ENCODE measurements at places on chromosomes 4 and X.
A peak's percentile ranks its signal among the peaks of the same experiment; 100 is the strongest.

GRCh38 chr4:38591617-38592337 is 72.2 kb upstream of the KLF3 start:
- DNase-seq = no peak

- no peak for DNase-seq
These were observed 68.5 kb downstream of the BMPR1B start for GRCh38 chr4:94826206-94826605.

DNA sequence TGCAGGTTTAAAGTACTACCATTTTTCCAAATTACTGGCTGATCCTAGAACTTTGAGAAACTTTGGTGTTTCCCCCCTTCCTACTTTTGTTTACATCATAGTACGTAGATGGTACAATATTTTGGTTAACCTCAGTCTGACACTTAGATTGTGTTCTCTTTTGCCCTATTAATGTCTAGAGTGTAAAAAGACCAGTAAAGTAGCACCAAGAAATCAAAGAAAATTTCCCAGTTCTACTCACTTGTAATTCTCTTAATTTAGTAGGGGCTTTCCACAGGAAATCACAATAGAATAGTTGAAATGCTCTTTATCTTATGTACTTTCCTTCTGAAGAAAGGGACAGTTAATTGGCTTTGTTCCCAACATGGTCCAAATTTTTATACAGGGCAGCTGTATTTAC is 51.6 kb downstream of the NFKB1 start:
- no peak for DNase-seq

DNA sequence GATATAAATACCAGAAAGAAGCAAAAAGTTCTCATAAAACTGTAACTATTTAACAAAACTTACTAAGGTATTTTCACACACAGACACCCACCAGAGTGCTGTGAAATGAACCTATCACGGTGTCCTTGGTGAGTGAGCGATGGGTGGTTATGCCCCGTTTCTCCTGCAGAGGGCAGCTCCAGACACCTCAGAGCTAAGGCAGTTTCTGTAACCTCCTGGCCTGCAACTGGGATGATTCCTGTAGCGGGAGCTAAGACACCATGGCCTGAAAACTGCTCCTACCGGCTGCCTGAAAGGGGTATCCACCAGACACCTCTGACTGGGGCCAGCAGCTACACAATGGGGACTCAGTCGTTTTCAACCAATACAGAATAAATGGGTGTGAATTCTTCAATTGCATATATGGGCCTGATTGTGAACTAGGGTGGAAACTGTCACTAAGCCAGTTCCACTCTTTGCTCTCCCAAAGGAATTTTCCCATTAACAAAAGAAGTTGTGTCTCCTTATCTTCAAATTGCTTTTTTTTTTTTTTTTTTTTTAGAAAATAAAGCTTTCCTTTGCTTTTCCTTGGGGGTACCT is 2375.8 kb upstream of the TENM3 start:
- DNase-seq = peak; percentile 56

- no peak for DNase-seq
These were observed 187.9 kb downstream of the EPHA5 start for GRCh38 chr4:65482410-65482809.

DNA sequence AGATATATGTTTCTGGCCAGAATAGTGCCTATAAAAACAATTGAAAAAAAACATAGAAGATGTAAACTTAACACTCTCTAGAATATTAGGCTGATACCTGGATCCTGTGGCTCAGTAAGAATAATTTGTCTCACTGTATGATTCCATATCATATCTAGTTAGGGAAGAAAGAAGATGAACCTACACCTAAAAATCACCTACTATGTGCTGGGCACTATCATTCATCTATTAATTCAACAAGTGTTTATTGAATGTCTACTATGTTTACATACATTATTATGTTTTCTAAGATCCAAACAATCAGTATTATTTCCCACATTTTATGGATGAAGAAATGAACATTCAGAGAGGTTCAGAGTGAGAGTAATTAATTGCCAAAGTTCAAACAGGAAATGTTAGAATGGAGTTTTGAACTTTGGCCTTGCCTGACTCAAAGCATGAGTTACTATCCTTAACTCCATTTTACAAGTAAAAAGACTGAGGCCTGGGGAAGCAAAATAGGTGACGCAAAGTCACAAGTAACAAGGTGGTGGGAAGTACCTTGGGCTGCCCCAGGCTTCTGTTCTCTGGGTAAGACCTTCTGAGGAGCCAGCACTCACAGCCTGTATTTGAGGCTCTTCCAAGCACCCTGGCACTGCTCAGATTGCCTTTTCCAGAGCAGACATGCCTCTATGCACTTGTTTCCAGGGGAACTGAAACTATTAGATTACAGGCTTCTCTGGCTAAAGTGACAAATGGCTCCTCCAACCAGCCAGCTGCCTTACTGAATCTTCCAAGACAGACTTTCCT is 111.1 kb upstream of the ACSL4 start:
- no peak for DNase-seq

DNA sequence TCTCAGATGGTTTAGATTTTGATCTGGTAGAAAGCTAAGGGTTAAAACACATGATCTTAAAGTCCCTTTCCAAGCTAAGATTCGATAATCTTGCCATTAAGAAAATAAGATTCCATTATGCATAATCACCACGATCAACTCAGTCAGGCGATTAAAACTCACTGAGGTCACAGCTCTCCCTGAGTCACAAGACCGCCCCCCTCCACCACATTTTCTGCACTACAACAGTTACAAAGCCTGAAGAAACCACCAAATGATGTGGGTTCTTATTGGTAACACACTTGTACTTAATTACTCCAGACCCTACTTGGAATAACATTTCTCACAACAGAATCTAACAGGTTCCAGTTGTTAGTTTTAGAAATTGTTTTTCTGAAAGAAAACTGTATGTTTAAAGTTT is 62.8 kb downstream of the SH3KBP1 start:
- DNase-seq = no peak

- DNase-seq = no peak
These were observed 23.5 kb upstream of the BCORL1 start for GRCh38 chrX:129958814-129959492.

GRCh38 chr4:95541889-95542607 is 6.7 kb downstream of the UNC5C start:
- DNase-seq = no peak

DNA sequence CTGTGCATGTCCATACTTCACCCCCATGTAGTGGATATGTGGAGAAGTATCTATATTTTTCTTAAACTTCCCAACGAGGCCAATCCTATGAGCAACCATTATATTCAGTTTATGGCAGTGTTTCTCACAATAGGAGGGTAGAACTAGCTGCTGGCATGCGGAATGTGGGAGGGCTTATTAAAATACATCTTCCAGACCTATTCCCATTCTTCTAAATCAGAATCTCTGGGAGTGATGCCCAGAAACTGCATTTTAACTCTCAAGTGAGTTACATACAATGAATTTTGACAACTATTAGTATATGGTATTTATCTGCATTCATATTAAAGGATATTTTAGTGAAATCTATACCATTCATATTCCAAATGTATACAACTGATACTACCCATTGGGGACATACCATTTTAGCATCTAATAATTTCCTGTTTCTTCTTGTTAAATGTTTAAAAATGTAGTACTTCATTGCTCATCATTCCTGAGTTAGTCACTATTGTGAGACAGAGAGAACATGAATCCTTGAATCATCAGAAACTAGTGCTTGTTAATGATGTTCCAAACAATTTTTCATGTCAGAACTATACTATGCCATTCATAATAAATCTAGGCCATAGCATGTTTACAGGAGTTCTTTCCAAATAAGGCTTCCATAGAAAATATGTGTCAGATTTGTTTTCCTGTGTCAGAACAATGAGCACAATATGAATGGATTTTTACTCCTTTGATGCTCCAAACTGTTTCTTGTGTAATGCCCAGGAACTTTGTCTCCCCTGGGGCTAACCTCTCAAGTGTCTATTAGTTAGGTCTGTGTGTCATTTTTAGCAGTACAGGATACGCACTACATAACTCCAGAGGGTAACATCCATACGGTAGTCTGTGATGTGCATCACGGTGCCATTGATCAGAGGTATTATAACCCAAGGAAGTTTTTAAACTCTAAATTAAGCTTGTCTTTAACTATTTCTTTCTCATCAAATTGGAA is 198.8 kb upstream of the BMP3 start:
- no peak for DNase-seq

DNA sequence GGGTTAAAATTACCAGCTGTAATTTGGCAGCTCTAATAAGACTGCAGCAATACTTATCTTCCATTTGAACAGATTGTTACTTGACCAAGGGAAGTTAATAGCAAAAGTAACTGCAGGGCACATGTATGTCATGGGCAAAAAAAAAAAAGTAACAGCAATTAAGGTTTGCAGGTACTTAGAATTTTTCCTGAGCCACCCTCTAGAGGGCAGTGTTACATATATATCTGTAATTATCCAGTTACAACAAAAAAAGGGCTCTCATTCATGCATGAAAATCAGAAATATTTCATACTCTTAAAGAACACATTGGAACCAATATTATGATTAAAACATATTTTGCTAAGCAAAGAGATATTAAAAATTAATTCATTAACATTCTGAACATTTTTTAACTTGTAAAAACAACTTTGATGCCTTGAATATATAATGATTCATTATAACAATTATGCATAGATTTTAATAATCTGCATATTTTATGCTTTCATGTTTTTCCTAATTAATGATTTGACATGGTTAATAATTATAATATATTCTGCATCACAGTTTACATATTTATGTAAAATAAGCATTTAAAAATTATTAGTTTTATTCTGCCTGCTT is 25.1 kb downstream of the XIAP start:
- no peak for DNase-seq

GRCh38 chr4:6395466-6396228 is 76.8 kb downstream of the PPP2R2C start:
- DNase-seq = no peak

All from GDM1 (cell line).